ENCODE measurements at places on chromosomes 2 and 18.

DNA sequence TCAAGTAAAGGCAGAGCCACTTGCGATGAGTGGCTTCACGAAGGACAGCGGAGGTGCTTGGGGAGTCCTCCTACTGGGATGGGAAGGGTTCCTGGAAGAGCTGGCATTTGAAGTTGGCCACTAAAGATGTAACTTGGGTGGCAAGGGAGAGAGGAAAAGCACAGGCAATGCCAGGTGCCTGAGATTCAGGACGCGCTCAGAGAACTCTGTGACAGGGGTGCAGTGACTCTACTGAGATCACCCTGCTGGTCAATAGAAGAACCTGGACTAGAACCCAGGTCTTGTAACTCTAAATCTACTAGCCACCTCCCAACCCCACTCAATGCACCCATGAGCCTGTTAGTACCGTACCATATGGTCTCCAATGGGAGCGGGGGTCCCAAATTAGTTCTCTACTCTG lies 5.4 kb upstream of the GRHL1 start:
- no peak for DNase-seq

GRCh38 chr2:45806563-45807358 lies 155.3 kb downstream of the PRKCE start:
- DNase-seq, result no peak

DNA sequence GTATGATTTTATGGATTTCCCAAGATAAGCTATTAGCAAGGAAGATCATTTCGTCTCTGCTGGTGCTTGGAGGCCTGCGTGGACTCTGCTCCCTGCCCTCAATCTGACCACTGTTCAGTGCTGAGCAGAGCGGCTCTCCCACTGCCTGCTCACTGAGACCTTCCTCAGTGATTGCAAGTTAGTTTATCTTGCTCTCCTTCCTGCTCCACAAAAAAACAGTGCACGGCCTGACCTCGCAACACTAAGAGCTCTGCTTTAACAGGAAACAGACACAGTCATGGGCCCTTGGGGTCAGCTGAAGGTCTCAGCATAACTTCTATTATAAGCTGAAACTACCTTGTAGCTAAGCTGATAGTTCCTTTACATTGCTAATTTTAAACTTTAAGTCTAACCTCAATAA lies 53.1 kb downstream of the PRELID3A start:
- DNase-seq, result no peak

GRCh38 chr18:32303400-32303799 lies 113.6 kb downstream of the MEP1B start:
- DNase-seq, result no peak

DNA sequence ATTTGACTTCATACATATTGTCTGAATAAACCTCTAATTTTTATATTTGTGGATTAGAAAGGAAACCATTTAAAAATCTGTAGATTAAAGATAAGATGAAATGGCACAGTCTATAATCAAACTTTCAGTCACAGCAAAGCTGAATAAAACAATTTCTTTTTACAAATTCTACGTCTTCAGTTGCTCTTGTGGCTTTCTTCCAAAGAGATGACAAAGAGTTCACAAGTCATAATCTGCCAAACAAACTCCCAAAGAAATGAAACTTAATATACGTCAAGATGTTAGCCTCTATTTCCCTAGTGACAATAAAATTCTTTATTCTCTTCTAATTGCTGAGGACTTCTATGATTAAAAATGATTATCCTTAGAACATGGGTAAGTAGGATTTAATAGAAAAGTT lies 66.3 kb downstream of the FIGN start:
- DNase-seq, result no peak

GRCh38 chr2:236794176-236794957 lies 224.7 kb downstream of the ACKR3 start:
- no peak for DNase-seq

DNA sequence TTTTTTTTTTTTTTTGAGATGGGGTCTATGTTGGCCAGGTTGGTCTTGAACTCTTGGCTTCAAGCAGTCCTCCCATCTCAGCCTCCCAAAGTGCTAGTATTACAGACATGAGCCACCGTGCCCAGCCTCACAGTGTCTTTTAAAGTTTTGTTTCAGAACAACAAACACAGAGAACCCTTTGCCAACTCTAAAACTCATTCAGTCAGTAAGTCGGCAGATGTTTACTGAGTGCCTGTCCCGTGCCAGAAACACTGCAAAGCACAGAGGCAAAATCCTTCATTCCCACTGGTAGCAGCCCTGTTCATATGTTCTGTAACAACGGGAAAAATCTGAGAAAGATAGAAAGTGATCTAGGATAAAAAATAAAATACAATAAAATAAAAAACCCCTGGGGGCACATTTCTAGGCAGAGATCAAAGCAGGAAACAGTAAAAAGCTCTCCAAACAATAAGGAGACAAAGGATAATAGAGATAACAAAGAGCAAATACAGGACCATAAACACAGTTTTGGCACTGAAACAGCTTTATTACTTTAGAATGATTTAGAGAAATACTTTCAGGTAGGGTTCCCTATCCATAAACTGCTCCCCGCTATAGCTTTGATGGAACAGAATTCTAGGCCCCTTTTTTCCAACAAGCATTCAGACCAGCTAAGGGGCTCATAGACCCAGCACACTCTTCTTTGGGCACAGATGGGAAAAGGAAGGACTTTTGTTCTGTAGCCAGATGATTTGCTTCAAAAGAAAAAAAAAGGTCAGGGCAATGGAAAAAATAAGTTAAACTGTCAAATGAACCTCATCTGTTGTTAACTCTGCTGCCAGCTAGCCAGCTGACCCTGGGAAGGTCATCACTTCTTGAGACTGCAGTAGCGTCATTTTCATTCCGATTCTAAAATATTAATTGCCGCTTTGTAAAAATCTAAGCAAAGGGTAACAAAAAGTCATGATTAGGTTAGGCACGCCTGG lies 212.3 kb downstream of the CDH20 start:
- DNase-seq, result no peak

DNA sequence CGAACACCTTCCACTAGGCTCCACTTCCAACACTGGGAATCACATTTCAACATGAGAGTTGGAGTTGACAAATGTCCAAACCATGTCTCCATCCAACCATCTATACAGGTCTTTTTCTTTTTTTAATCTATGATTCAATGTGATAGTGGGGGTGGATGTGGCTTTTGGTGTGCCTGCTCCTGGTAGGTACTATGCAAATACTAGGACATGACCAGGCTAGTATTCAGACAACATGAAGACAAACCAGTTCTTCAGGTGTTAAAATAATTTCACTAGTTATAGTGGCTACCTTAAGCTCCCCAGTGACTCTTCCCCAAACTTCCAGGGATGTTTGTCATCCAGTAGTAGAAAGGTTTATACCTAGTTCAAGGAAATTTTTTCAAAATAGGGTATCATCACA lies 387.5 kb downstream of the CDH2 start:
- peak; percentile 91 for DNase-seq

DNA sequence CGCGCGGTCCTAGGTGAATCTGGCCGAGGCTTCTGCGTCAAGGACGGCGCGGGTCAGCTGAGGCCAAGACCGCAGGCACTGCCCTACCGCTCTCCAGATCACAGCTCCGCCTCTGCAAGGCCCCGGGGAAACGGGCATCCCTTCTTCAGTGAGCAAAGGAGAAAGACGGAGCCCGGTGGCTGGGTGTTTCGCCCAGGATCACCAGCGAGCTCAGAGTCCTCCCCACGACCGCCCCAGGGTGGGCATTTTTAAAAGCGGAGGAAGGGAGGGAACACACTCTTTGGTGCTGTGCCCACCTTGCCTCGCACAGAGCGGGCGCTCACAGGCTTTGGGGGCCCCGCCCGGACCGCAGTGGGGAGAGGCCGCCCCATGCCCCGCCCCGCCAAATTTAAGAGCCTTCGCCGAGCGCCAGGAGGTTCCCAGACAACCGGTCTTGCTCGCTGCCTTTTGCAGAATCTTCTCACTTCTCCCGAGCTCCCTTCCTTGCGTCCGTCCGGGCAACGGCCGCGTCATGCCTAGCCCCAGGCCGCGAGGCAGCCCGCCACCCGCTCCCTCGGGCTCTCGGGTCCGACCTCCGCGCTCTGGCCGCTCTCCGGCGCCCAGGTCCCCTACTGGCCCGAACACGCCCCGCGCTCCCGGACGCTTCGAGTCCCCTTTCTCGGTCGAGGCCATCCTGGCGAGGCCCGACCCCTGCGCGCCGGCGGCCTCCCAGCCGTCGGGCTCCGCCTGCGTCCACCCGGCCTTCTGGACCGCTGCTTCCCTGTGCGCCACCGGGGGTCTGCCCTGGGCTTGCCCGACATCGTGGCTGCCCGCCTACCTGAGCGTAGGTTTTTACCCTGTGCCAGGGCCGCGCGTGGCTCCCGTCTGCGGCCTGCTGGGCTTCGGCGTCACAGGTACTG lies at the start of gene NOTO:
NOTO (plus strand) TSS at position 419 of the 899 bp plus-strand sequence; CDS start at position 512, 93 bp downstream.
- no peak for DNase-seq

DNA sequence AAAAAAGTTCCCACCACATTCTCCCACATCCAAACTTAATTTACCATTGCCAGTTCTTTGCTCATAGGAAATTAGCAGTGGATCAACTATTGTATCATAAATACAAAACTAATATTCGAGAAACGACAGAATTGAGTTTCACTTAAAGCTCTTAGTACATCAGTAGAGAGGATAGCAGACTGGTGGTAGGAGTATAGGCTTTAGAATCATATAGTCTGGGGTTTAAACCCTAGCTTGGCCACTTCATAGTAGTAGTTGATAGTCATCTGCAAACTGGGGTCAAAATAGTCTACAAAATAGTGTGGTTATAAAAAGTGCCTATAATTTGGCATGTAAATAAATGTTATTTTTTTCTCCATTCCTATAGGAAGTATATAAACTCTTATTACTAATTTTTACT lies 30.9 kb downstream of the PIK3C3 start:
- no peak for DNase-seq

DNA sequence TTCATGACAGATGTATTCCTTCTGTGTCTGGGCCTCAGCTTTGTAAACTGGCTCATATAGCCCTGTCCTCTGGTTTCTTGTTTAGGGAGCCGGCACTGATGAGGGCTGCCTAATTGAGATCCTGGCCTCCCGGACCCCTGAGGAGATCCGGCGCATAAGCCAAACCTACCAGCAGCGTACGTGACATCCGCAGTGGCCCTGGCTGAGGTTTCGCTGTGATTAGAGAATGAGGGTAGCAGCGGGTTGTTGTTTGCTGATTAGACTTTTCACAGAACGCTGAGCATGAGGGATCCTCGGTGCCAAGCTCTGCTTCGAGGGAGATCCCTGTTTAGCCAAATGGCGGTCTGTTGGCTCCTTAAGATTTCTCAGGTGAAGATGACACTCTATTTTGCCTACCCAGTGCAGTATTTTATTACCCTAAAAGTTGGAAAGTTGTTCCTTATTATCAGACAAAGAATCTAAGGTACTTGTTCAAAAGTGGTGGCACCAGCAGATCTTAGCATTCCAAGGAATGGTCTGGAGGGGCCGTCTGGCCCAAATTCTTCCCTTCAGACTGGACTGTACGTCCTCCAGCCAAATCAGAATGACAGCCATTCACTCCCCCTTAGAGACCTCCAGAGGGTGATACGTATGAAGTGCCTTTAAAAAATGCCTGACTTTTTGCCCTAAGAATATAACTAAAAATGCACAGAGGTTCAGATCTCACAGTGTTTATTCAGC lies 21.5 kb upstream of the GMCL1 start:
- no peak for DNase-seq

DNA sequence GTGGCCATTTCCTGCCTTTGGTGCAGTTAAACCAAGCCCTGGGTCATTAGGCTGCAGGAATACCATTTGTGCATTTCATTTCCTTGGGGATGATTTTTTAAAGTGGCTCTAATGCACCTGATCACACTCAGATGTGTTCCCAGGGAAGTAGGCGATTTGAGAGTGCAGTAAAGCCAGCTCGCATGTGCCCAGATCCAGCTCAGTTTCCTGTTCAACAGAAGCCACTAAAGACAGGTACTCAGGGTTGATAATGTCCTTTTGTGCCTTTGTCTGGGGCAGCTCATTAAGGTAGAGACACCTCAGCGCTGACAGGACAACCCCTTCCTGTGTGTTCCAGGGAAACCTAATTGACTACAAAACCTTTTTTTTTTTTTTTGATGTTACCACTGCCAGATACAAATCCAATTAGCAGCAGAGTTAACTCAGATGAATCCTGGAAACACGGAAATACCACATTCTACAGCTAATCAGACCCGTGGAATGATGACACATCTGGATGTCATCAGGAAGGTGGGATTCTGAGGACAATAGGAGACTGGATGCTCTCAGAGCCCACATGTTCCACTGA lies 15.2 kb upstream of the CHRNA1 start:
- DNase-seq, result peak; percentile 21

DNA sequence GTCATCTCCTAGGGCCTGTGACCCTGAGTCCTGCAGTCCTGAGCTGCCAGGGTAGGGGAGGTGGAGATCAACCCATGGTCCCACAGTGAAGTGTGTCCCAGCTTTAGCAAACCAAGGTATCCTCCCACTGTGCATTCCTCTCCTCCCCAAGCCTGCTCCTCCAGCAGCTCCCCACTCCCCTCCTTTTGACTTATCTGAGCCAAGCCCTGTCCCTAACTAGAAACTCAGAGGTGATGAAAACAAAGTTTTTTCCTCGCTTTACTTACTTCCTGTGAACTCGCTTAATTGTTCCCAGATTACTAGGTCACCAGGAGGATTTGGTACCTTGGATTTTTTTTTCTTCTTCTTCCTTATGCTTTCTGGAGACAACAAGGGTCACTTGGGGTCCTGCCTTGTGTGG lies 80.8 kb downstream of the EHD3 start:
- DNase-seq, result no peak
